ENCODE measurements at places on chromosomes 7 and 10.

DNA sequence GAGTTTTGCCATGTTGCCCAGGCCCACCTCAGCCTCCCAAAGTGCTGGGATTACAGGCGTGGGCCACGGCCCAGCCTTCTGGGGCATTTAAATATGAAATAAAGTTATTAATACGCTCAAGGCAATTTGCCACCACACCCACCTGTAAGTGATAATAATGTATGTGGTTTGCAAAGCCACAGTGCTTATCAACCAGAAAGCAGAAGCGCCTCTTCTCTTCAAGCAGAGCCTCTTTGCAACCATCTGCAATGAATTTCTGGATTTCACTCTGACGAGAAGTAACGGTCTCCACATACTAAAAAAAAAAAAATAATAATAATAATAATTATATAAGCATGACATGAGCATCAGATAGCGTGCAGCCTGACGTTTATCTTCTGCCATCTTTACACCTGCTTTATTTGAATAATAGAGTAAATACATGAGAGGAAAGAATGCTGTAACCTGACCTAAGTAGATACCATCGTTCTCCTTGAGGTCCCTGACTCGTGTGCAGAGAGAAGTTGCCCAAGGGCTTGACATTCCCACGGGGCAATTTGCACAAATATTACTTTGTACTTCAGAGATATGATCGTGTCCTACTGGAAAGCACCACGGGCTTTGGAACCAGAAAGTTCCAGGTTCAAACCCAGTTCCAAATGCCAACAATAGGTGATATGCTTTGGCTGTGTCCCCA is 34.0 kb downstream of the BRI3 start:
- no peak for DNase-seq

DNA sequence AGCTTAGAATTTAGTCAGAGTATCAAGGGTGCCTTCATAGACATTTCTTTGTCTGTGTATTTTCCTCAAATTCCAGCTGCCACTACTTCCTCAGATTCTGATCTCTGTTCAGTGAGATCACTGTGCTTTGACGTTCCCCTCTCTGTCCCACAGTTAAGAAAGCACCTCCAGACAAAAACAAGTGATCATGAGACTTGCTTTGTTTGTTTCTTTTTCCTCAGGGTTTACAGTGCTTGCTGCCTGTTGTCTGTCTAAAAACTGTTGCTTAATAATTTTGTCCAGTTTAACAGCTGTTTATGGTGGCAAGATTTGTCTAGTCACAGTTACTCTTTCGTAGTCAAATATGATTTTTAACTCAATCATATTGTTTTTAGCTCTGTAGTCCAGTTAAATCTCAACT is 29.1 kb downstream of the TRUB1 start:
- DNase-seq = no peak

DNA sequence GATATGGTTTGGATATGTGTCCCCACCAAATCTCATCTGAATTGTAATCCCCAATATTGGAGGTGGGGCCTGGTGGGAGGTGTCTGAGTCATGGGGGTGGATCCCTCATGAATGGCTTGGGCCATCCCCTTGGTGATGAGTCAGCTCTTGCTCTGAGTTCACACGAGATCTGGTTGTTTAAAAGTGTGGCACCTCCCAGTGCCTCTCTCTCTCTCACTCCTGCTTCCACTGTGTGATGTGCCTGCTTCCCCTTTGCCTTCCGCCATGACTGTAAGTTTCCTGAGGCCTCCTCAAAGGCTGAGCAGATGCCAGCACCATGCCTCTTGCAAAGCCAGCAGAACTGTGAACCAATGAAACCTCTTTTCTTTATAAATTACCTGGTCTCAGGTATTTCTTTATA is 4.8 kb upstream of the GCK start:
- peak; percentile 57 for DNase-seq

GRCh38 chr7:73823873-73824592 is 6.8 kb upstream of the CLDN4 start:
- DNase-seq = no peak

DNA sequence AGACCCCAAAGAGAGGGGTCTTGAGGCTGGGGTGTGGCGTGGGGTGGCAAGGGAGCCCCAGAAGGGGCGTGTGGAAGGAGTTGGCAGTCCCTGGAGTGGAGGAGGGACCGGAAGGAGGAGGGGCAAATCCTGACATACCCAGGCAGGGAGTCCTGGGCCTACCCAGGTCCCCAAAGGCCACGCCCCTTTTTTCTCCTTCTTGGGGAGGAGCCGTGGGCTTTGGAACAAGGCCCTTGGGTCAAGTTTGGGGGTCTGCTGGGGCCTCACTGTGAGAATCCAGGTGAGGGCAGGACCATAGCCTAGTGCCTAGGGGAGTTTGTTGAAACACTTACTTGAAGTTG is 1.2 kb upstream of the SMARCD3 start:
- DNase-seq = no peak

DNA sequence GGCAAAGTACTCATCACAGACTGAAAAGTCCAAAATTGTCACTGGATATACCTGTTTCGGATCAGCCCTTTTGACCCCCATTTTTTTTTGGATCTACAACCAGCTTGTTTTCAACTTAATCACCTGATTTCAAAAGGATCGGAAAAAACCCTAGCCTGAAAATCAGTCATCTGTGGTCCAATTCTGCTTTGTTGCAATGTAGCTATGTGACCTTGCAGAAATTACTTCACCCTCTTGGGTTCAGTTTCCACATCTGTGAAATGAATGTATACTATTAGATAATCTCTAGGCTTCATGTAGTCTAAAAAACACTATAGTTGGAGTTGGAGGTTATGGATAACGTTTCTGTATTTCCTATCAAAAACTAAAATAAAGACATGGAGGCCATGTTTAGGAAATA is 37.1 kb downstream of the STEAP4 start:
- DNase-seq = no peak

DNA sequence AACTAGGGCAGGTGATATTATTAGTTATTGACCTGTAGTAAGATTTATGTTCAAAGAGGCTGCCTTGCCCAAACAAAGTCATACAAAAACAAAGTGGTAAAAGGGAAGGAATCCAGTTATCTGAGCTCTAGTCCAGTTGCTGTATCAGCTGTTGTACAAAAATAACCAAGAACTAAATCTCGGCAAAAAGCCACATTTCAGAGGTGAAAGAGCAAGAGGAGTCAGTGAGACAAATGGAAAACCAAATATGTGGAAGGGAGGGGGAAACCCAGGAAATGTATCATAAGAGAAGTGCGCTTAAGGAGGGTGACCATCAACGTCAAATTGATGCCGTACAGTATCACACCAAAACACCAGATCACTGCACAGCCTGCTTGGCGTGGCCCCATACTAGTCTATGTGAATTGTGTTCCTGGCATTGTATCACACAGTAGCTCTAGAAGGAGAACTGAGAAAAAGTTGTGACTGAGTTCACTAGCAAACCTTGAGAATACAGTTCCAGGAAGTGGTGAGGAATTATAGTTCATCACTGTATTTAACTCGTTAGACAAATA is 6.4 kb downstream of the AGBL3 start:
- no peak for DNase-seq

DNA sequence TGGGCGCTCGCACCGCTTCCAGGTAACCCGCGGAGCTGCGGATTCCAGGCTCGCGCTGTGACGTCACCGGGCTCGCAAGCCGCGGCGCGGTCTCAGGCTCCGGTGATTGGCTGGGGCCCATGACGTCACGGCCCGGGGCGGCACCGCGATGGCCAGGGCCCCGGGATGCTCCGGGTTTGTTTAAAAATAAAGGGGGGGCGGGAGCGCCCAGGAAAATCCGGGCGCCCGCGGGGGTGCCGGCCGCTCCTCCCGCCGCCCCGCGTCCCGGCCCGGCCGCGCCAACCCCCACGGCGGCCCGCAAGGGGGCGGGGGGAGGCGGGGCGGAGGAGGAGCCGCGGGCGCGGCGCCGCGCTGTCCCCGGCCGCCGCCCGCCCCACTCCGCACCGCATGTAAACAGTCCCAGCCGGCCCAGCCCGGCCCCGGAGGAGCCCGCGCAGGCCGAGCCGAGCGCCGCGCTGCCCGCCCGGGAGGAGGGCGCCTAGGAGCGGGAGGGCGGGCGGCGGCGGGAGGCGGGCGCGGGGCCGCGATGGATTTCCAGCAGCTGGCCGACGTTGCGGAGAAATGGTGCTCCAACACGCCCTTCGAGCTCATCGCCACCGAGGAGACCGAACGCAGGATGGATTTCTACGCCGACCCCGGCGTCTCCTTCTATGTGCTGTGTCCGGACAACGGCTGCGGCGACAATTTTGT is at the start of gene MTURN:
Gene MTURN (plus strand): TSS at position 376 of the 690 bp plus-strand sequence. CDS start 151 bp downstream, at position 527.
- peak; percentile 52 for DNase-seq

DNA sequence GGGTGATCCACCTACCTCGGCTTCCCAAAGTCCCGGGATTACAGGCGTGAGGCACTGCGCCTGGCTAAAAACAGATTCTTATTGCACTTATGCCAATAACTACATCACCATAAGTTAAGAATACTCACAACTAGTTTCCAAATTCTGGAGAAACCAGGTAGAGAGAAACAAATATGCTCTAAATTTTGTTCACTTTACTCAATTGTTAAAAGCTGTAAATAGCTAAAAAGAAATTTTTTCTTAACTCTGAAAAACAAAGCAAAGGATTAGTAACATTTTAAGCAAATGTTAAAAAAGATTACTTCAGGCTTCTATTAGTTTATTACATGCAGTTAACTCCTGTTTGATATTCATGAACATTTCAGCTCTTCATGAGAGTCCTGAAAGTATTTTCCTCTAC is 28.3 kb upstream of the ZMIZ2 start:
- no peak for DNase-seq

- DNase-seq = no peak
Measured at GRCh38 chr10:116088985-116089384, 184.0 kb downstream of the GFRA1 start.

- no peak for DNase-seq
Measured at GRCh38 chr10:43317422-43317821, 50.6 kb upstream of the RASGEF1A start.

GRCh38 chr7:22998519-22998896 is 15.4 kb downstream of the HYCC1 start:
- DNase-seq = no peak

GRCh38 chr10:73307203-73307800 is 51.4 kb downstream of the CFAP70 start:
- DNase-seq = no peak
